Endodermal cell (in vitro differentiated cells): ENCODE measurements at places on chromosomes 2 and 18. TPM values are rescaled to one million over a fixed set of nuclear protein-coding genes. Genes with fewer than 3 reads are reported as not detected.

DNA sequence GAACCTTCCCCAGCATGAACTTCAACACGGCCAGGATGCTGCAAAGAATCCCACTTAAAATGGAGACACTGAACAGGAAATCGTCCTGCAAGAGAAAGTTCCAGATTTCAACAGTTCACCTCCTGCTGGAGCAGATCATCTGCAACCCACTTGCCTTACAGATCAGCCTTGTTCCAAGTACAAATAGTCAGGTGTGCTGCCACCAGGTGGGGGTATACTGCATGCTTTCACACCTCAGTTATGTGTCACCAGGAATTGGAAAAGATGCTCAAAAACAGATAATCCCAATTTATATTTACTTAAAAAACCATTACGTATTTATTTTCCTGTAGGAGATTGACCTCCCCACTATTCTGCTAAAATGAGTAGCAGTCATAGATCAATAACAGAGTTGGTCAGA, 212.3 kb downstream of the MGAT5 start:
- DNase-seq: peak; percentile 80

- peak; percentile 56 for DNase-seq
Observed at GRCh38 chr2:42035241-42035640, 12.6 kb upstream of the PKDCC start.

The HAAO gene
- 12.2 and 13.4 TPM in 2 replicates for total RNA-seq

DNA sequence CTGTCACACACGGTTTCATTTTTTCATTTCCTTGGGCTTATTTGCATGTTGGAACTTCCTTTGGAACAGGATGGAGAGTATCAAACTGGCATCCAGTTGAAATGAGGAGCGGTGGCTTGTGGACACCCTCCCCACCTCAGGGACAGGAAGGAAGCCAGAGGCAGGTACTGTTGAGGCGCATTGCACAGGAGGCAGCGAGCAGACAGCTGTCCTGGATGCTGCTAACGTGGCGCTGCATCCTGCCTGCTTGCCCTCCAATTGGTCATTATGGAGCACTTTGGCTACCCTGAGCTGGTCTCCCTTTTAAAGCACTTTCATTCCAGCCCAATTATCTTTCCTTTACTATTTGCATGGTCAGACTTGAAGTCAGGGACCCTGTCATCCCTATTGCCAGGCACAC, 80.7 kb upstream of the ITGA4 start:
- DNase-seq: no peak

DNA sequence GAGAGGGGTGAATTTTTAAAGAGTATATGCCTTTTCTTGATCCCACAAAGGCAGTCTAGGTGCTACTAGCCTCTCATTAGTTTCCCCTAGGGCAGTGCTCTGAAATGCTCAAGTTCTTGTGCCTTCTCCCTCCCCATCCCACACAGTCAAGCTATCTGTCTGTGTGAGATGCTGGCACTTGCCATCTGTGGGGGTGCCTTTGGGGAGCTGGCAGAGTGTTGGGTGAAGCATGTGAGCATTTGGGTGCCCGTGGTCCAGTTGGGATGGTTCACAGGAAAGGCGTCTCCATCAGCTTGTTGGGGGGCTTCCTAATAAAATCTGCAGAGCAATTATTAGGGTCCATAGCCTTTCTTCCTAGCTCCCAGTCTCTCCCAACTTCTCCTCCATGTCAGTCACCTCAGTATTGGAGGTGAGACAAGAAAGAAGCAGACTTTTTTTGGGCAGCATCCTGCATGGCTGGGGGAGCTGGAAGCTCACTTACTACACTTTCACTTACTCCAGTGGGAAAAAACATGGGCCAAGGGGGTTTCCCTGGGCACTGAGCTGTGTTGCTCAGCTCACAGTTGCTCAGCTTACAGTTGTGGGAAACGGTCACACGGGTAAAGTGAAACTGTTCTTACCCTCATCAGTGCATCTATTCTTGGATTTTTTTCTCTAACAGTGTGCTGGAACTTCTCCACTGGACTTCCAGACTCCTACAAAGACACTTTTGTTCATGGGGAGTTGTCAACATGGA, 29.3 kb downstream of the COLEC11 start:
- no peak for DNase-seq

The IL36B gene
- not detected in 2 replicates for total RNA-seq

GRCh38 chr2:131034122-131035051, 58.9 kb downstream of the FAM168B start:
- peak; percentile 82 for DNase-seq

- DNase-seq: peak; percentile 67
Observed at GRCh38 chr2:170820757-170821530, 4.3 kb downstream of the GAD1 start.

- peak; percentile 91 for DNase-seq
Observed at GRCh38 chr2:39778775-39779340, at the start of gene THUMPD2. Gene THUMPD2, minus strand, starts transcription at chr2:39779258. Its CDS starts 19 bp downstream, at chr2:39779239.

DNA sequence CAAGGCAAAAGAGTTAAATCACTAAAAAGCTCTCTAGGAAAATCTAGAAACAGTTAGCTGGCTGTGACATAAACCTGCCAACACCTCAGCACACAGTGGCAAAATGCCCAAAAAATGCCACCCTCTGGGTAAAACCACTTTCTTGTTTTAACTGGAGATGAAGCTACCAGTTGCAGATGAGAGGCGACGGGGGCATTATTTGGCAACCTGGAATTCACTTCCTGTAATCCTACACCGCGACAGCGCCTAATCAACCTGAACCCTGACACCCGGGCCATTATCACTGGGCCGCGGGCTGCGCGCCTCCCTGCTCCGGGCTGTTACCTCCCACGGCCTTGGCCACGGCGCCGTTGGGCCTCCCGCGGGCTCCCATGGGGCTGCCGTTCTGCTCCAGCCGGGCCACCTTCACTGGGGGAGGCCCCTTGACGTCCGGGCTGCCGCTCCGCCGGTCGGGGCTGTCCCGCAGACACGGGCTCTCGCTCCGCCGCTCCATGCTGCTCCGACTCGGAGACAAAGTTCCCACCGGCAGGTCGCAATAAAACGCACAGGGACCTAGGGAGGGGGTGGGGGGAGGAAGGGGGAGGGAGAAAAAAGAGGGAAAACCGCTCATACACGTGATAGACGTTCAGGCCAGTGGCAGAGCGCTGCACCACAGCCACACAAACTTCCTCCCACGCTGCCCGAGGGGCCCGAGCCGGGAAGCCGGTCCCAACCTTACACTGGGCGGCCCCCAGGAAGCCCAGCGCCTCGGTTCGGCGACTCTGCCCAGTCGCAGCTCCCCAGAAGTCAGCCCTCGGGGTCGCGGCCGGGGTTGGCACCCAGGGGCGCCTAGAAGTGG, 2.0 kb downstream of the SATB2 start:
- peak; percentile 93 for DNase-seq

- DNase-seq: no peak
Observed at GRCh38 chr2:233089851-233090250, 29.7 kb downstream of the INPP5D start.

- DNase-seq: peak; percentile 75
Observed at GRCh38 chr2:24926602-24927252, 6.7 kb upstream of the ADCY3 start.

GRCh38 chr2:21837168-21837960, 713.6 kb downstream of the TDRD15 start:
- DNase-seq: no peak

DNA sequence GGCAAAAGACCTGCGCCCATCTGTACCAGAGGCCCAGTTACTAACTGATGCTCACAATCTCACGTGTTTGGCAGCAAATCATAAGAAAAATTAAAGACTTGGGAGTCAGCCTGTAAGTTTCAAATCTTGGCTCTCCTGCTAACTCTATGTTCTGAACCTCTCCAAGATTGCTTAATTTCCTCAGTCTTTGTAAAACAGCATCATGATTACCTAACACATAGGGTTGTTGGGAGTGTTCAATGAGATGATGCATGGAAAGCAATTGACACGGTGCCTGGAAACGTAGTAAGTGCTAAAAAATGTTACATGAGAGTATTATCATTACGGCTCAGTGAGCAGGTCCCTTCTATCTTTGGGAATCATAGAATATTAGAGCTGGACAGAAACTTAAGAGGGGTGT, 497.6 kb upstream of the TCF4 start:
- DNase-seq: no peak

DNA sequence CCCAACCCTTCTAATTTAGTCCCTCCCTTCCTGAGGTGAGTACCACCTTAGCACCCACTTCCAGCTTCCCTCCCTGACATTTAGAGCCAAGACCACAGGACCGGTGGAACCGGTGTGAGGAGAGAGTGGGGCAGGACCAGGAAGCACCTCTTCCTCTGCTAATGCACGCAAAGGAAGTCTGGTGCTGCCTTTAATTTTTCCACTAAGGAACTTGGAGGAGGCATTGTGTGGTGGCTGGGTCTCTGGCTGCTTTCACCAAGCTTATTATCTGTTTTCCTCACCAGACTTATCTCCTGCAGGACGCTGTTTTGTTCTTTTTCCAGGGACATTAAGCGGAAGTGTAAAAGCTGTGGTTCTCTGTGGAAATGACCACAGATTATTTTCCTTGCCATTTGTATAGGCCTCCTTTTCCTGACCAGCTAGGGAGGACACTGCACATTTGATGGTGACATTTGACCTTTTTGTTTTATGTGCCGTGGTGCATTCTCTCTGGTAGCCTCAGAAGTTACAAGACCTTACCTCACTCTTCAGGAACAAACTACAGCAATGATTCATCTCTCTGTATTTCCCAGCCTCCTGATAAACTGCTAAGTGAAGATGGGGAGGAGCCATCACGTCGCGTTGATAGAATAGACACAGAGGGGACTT, 39.8 kb upstream of the SPTBN1 start:
- no peak for DNase-seq

- no peak for DNase-seq
Observed at GRCh38 chr2:1856922-1857321, 112.6 kb upstream of the PXDN start.

The SLC14A1 gene
- not detected in 2 replicates for total RNA-seq

DNA sequence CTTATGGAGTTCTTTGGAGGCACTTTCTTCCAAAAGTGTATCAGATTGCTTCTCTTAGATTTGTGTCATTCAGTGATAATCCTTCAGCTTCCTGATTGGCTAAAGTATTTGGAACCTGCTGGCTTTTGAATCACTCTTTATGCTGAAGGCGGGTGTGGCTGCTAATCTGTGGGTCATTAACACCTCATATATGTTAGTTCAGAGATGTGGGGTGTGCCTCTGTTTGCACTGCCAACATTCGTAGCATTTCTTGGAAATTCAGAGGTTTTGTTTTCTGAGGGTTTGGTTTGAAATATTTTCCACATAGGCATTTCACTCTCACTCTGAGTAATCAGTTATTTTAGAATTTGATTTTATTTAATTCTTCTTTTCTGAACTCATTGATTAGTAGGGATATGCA, 1604.4 kb upstream of the ACVR2A start:
- DNase-seq: peak; percentile 64

The CD302 gene
- 1.9 TPM in 2 replicates for total RNA-seq

DNA sequence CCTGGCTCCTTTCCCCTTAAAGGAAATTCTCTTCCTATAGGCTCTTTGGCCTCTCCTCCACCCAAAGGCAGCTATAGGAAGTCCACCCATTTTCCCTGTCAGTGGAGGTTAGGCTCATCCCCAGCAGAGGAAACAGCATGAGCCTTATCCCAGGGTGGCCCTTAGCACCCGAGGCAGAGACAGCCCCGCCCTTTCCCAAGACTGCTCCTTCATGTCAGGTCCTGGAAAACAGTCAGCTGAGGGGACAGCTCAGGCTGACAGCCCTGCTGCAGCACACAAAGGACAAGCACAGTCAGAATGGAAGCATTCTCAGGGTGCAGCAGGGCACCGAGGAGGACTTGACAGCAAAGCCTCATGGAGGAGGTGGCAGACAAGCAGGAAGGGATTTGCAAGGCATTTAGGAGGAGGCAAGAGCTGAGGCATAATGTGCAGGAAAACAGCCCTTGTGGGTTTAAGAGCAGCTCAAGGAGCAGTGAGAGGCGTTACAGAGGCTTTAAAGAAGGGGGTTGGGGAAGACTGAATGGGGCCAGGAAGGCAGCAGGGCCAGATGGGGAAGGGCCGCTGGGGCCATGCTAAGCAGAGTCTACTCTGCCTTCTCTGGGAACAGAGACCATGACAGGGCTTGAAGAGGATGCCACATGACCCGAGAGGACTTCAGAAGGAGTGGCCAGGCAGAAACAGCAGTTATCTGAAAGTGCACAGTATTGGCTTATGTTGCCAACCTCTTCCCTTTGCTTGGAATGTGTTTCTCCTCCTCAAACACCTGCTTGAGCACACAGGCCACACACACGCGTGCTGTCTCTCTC, 216.6 kb downstream of the SH3BP4 start:
- peak; percentile 57 for DNase-seq

The CRYBA2 gene
- 1.3 to 2.6 TPM (median 1.4 TPM) in 3 replicates for total RNA-seq

The MRPS5 gene
- total RNA-seq: 57.9 to 66.4 TPM (median 60.4 TPM) in 3 replicates

The CD207 gene
- not detected in 2 replicates for total RNA-seq

The LYG1 gene
- total RNA-seq: 0.35 to 0.53 TPM in 2 of 3 replicates, not detected in the other

DNA sequence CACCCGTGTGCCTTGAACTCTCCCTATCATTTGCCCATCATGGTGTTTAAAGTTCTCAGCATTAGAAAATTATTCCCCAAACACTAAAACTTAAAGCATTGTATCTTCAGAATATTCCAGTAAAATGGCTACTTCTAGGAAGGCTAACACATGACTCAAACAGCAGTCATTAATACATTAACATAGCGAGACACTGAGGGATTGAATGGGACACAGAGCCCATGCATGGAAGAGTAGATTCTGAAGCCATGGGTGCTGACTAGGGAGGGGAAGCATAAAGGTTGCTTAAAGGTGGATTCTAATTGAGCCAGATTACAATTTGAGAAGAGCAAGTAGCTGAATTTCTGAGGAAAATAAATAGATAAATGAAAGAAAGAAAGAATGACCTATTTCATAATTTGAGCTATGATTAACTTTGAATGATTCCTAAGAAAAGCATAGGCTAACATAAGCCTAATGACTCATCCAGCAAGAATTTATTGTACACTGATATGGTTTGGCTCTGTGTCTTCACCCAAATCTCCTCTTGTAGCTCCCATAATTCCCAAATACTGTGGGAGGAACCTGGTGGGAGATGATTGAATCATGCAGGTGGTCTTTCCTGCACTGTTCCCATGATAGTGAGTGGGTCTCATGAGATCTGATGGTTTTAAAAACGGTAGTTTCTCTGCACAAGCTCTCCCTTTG, 79.8 kb upstream of the PIK3C3 start:
- no peak for DNase-seq

- DNase-seq: no peak
Observed at GRCh38 chr2:119085613-119086012, 72.9 kb downstream of the C1QL2 start.

DNA sequence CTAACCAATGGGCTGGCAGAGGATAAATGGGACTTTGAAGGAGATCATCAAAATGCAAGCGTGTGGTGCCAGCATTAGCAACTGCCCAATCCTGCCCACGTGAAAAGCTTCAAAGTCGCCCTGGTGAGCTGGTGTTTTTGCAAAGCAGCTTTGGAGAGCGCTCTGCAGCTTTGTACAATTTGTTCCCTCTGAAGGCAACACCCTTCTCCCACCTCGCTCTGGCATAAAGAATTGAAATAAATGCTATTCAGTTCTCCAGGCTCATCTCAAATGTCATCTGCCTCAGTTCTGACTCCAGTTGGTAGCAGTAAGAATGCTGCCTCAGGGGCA, 3.5 kb downstream of the COPS9 start:
- DNase-seq: no peak

- DNase-seq: peak; percentile 88
Observed at GRCh38 chr2:36392571-36393255, 37.1 kb downstream of the CRIM1 start.
